ENCODE measurements at places on chromosomes 3 and 15. TPM values are rescaled to one million over a fixed set of nuclear protein-coding genes. Genes with fewer than 3 reads are reported as not detected.
A peak's percentile ranks its signal among the peaks of the same experiment; 100 is the strongest.

Gene IL17RD
- total RNA-seq = 5.6 TPM

DNA sequence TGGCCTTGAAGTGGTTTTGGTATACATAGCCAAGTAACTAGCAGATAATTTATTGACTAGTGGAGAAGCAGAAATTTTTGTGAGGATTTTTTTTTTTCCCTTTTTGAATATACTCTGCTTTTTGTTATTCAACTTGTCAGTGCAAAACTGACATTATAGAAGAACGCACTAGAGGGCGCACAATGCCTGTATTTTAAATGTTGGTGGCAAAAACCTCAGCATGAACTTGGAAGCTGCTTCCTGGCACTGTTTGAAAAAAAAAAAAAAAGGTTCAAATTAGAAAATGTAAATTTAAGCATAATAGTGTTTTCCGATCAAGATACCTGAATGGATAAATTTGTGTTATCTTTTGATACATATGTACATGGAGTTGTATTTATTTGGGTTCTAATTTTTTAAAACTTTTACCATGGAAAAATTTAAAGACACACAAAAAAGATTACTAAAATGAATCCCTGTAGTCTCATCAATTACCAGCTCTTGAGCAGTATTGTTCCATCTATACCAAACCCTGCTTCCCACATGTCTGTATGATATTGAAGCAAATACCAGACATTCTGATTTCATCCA is 56.0 kb downstream of the SLC25A26 start:
- DNase-seq = peak; percentile 75

- no peak for DNase-seq
These were observed 843.4 kb upstream of the DPPA4 start for GRCh38 chr3:110180733-110181132.

DNA sequence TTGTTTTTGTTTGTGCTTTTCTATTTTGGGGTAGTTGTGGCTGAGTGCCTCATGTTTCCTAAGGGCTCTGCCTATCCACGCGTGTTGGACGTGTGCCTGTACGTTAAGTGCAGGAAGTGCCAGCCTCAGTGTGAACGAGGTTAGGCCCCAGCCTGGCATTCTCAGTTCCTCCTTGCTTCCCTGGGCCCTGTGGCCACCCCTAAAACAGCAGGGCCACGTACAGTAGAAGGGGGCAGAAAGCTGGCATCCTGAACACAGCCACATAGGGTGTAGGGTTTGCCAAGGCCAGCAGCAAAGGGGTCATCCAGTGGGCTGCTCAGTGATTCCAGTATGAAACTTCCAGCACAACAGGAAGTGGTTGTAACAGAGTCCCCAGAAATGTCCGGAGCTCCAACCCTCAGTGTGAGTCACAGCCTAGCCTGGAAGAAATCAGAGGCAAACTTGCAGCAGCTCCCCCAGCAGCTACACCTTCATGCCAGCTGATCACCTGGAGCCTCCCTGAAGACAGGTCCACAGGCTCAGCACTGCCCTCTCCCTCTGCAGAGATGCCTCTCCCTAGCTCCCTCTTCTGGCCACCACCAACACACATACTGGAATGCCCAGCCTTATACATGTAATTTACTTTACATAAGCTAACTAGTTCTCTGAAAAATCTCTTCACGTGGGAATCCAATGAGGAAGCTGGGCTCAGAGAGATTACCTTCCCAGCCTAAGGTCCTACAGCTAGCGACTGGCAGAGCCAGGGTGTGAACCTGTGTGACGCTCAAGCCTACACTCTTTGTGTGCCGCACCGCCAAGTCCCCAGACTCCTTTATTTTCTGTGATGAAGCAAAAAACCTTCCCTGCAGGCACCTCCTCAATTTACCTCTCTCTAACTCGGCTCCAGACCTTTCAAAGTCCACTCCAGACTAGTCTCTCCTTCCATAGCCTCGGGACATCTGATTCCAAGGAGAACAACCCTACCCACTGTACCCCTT is 26.6 kb downstream of the ILDR1 start:
- peak; percentile 77 for DNase-seq

GRCh38 chr3:172582712-172583111 is 59.5 kb upstream of the TNFSF10 start:
- no peak for DNase-seq

DNA sequence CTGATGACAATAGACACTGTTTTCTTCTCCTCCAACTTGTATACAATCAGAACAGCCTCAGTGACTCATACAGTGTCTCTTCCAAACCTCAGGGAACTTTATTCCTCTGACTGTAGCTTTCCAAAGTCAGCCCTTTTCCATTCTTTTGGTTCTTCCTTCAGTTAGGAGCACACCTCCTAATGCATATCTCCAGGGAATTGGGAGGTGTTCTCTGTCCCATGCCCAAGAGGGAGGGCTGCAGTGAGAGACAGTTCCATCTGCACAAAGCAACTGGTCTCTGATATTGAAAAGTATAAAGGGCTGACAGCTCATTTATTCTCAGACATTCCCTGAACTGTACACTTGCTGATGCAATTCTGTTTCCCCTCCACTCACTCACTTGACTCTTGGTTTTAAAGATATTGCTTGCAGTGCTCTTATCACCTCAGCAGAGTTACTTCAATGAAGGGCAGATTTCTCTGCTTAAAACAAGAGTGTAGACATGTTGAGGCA is 337.8 kb upstream of the TBC1D5 start:
- no peak for DNase-seq

DNA sequence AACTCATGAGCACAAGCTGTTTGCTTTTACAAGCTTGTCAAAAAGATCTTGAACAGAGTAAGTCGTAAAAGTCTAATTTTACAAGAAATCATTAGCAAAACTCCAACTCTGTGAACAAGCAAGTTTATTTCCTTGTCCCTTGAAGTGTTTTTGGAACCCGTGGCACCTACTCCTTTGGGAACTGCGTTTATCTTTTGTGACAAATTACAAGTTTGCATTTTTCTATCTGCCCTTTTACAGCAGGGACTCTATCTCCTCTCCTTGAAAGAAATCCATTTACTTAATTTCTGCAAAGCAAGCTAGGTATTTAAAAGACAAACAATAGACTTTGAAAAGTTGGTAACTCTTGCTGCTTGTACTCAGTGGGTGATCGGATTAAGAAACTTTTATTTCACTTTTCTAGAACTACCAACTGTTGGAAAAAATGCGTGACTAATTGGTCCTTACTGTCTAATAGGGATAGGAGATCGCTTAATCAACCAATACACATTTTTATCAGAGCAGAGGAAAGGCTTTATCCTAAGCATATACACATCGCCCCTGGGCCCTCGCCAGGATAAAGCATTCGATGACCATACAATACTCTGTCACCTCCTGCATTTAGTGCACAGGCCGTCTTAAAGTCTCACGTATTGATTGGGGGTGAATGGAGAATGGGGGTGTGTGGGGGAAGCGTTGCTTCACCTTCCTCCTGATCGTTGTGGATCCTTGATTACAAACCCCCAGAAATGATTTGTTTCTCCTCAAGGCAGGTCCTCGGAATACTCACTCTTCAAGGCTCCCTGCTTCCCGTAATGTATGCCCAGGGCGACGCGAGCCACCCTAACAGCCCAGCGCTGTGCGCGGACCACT is 1.7 kb downstream of the PRTG start:
- no peak for DNase-seq

DNA sequence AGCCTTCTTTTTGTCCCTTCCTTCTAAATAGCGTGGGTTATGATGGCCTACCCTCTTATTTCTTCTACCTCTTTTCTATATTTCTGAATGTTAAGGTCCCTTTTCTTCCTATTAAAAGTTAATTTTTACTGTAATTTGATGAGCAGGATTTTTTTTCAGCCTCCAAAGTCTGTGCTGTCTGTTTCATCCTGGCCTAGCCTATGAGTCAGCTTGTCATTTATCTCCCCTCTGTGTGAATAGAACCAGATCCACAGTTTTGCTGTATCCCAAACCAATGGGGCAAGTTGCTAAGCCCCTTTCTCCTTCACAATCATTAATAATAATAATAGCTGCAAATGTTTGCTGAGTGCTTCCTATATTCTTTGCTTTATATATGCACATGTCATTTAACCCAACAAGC is 18.1 kb upstream of the C3orf38 start:
- no peak for DNase-seq

DNA sequence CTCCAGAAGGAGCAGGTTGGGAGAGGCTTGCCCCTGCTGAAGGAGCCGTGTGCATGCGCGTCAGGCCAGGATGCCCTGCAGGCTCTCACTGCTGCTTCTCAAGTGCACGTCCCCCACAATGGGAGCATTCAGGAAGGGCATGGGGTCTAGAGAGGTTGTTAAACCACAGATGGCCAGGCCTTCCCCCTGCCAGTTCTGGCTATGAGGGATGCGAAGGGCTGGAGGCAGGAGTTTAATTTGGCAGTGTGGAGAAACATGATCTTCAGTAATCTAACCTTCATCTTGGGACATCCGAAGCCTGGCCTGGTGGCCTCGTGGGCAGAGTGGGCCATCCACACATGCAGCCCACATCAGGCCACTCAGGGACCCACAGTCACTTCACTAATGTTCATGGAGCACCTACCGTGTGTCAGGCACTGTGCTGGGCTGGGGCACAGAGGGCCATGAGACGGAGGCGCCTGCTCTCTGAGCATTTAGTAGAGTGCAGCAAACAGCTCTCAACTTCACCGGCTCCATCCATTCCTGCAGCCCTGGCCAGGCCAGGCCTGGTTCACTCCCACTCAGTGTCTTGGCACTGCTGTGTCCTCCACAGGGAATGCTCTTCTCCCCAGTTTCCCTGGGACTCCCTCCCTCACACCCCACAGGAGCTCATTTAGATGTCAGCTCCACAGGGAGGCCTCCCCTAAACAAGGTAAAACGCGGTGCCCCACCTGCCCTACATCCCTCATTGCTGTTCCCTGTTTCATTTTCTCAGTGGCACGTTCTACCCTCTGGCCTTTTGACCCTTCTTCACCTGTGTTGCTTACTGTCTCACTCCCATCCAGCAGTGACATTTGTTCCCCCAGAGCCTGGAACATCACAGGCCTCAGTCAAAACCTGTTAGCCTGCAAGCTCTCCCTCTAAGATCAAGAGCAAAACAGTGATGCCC is 4.0 kb downstream of the CFAP100 start:
- no peak for DNase-seq

DNA sequence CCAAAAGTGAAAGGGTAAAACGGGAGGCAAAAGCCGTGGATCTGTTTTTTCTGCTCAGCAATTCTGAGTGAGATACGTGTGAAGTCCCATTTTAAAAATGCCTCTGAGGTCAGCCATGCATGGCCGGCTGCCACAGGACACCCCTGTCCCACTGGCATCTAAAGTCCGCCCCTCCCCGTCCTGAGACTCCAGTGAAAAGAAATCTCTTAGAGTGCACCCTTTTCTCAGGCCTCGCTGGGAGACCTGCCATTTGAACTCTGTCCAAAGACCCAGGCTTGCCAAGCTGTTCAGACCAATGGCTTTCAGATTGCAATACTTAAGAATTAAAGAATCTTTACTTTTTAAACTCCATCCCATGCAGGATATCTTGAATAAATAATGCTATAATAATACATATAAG is 61.0 kb upstream of the SLC24A5 start:
- DNase-seq = peak; percentile 35

DNA sequence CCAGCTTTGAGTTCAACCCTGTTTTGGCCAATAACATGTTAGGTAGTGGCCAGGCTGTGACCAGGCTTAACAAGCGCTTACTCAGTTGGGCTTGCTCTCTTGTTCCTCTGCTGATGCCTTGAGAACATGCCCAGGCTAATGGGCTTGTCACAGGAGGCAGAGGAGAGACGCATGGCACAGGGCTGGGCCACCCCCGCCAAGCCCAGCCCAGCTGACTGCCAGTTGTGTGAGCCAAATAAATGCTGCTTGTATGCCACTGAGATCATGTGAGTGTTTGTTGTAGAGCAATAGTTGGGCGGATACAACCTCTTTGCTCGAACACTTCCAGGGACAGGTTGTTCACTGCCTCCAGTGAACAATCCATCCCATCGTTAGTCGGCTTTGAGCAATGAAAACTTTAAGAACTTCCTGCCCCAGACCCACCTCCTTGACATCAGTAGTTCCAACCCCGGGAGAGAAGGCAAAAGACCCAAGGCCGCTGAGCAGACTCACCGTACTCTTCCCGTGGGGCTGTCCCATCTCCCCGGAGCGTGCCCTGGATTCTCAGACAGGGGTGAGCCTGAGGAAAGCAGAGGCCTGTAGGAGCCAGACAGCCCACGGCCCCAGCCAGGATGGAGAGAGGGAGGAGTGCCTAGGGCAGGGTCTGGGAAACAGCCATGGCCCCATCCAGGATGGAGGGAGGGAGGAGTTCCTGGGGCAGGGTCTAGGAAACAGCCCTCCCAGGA is 4.1 kb downstream of the PLA2G4F start:
- peak; percentile 60 for DNase-seq

- DNase-seq = peak; percentile 76
These were observed 9.7 kb downstream of the EOMES start for GRCh38 chr3:27712136-27713077.

- DNase-seq = no peak
These were observed 75.2 kb downstream of the ITGA11 start for GRCh38 chr15:68356778-68357177.

GRCh38 chr3:112390783-112391641 is 58.1 kb downstream of the CD200 start:
- no peak for DNase-seq

DNA sequence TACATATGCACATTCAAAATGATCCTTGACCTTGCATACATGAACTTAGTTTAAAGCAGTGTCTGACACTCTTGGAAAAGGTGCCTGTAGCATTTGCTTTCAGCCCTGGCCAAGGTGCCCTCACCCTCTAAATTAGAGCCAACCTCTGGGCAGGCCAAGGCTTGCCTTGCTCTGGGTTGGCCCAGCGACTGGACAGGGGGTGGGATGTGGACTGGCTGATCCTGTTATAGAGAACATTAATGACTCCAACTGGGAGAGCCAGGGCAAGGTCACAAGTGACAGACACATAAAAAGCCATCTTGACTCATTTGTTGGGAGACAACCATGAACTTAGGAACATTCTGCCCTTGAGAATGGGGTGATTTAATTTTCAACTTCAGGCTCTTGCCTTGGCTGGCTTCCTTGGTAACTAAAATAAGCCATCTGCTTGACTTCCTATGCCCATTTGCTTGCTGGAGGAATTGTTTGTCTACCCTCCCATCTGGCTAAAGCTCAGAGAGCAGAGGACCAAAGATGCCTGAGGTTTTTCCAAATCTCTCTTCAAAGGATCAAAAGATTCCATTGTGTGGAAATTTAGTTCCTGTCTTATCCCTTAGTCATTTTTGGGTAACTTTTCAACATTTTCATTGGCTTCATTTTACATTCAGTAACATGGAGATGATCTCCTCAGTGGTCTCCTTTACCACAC is 403.7 kb downstream of the SOX2 start:
- DNase-seq = no peak

DNA sequence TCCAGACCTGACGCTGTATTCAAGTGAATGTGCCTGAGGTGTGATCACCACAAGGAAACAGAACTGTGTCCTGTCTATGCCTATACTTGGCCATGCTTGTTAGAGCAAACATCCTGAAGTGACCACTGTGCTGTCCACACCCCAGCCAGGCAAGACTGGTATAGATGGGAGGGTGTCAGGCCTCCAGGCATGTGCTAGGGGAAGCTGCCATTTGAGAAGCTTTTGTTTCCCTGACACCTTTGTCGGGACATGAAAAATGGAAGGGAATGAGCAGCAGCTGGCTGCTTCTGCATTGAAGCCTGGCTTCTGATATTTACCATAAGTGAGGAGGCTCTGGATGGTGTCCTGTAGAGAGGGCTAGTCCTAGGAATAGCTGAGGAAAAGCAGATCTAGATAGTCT is 106.2 kb downstream of the CPNE4 start:
- no peak for DNase-seq
